CD8-positive, alpha-beta T cell (primary cell): ENCODE measurements at places on chromosomes 13 and 19.

DNA sequence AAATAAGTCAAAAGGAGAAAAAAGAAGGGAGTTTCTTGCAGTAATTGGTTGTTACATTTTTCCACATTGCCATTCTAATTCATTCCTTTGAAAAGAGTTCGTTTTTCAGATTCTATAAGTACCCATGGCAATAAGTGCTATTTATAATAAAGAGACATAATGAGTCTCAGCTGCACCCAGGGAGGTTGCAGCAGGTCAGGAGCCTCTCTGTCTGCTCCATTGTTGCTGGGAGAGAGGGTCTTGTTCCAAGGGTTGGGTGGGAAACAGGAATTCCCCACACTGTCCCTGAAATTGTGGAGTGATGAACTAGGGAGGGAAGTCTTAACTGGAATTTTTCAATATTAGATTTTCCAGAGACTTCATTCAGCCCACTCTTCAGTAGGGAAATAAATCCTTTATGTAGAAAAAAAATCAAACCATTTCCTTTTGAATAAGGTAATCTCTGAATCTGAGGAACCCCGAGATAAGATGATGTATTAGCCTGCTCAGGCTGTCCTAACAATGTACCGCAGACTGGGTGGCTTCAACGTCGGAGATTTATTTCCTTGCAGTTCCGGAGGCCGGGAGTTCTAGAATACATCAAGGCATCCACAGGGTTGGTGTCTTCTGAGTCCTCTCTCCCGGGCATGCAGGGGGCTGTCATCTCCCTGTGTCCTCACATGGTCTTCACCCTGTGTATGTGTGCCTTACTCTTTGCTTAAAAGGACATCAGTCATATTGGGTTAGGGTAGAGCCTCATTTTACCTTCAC lies 342.7 kb upstream of the TMTC4 start:
- no peak for DNase-seq

DNA sequence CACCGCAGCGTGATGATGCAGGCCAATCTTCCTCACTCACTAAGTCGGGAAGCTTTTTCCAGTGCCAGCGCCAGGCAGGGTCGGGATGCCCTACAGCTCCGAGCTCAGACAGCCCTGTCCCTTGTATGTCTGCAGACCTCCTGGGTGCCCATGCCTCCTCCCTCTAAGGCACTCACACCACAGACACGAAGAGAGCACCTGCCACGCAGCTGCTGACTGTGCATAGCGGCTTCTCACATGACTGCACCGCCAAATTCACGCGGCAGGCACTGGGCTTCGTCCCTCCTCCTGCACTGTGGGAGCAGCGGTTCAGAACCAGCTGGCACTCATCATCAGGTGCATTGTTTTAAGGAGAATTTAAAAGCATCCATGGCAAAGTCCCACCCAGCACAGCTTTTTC lies 88.1 kb downstream of the SLC7A1 start:
- DNase-seq, result no peak

- DNase-seq, result no peak
These were observed 79.2 kb downstream of the TBC1D4 start for GRCh38 chr13:75402787-75403186.

DNA sequence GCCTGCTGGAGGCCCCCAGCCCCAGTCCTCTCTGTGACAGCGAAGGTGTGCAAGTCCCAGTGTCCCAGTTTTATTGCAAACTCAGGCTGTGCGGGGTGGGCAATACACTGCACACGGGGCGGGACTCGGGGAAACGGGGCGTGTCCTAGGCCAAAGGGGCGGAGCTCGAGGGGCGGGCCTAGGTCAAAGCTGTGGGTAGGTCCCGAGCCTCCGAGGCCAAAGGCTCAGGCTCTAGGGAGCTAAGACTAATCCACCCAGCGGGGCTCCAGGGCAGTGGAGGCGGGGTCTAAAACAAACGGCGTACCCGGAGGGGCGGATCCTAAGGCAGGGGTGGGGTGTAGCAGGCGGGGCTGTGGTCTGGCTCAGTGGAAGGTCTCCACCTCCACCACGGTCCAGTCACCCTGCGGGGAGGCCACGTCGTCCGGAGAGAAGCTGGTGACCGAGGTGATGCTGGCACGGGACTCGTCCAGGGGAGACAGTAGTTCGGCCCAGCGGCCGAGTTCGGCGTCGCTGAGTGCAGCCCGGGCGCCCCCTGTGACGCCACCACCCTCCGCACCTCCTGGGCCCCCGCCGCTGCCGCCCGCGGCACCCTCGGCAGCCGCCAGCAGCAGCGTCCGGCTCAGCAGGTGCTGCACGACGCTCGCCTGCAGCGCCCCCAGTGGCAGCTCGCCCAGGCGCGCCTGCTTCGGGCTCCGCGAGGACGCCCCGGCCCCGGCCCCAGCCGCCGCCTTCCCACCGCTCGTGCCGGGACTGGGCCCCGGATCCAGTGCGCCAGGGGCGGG lies 5.3 kb downstream of the PRR36 start:
- DNase-seq, result peak; percentile 71

GRCh38 chr13:48979892-48980291 lies 4.2 kb downstream of the FNDC3A start:
- no peak for DNase-seq

- DNase-seq, result no peak
These were observed 3.3 kb upstream of the CEACAM7 start for GRCh38 chr19:41691268-41691970.

DNA sequence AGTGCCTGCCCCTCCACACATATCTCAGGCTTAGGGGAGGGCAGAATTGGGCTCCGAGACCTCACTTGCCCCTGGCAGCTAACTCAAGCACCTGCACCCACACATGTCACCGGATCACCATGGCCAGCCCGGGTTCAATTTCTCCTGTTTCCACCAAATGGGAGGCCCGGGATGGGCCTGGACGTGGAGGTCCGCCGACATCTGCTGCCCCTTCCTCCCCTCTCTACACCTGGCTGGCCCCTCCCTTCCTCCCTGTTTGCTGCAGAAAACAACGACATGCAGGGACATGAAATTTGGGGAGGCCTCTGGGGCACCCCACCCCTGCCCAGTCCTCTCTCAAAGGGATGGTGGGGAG lies 1.3 kb downstream of the PRKD2 start:
- DNase-seq, result no peak

GRCh38 chr19:42111811-42112210 lies 20.4 kb downstream of the POU2F2 start:
- DNase-seq, result no peak

GRCh38 chr19:30877661-30878113 lies 471.5 kb downstream of the TSHZ3 start:
- DNase-seq, result no peak

DNA sequence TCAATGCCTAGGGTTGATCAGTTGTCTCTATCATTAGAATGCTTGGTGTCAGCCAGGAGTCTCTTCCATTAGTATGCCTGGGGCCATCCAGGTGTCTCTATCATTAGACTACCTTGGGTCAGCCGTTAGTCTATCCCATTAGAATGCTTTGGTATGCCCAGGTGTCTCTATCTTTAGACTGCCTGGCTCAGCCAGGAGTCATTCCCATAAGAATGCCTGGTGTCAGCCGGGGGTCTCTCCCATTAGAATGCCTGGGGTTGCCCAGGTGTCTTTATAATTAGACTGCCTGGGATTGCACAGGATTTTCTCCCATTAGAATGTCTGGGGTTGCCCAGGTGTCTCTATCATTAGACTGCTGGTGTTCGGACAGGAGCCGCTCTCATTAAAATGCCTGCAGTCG lies 1442.9 kb downstream of the UQCRFS1 start:
- no peak for DNase-seq

- DNase-seq, result no peak
These were observed 142.1 kb downstream of the PDS5B start for GRCh38 chr13:32728327-32728726.

GRCh38 chr19:18443831-18444230 lies 5.9 kb upstream of the ISYNA1 start:
- no peak for DNase-seq

DNA sequence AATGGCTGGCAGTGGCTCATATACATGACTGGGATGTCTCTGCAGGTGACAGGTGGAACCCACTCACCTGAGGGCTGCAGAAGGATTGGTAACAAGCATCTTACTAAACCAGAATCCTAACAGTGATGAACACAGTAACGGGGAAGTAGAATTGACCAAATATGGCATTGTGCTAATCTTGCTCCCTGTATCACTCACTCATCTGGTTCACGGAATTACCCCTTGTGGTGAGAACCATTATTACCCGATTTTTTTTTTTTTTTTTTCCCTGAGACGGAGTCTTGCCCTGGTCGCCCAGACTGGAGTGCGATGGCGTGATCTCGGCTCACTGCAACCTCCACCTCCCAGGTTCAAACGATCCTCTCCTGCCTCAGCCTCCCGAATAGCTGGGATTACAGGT lies 69.5 kb downstream of the PTPRS start:
- DNase-seq, result no peak

DNA sequence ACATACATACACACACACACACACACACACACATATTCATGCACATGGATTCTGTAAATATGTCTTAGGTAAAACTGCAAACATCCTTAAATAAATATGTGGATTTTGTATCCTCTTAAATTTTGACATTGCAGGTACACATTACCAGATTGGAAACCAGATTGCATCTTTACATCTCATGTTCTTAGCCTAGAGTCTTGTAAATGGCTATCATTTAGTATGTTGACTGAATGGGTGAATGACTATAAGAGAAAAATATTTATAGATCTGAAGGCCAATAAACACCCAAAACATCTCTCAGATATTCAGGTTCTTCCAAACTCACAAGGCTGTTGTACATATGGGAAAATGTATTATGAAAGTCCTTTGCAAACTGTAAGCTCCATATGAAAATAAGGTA lies 104.3 kb downstream of the STARD13 start:
- DNase-seq, result no peak

DNA sequence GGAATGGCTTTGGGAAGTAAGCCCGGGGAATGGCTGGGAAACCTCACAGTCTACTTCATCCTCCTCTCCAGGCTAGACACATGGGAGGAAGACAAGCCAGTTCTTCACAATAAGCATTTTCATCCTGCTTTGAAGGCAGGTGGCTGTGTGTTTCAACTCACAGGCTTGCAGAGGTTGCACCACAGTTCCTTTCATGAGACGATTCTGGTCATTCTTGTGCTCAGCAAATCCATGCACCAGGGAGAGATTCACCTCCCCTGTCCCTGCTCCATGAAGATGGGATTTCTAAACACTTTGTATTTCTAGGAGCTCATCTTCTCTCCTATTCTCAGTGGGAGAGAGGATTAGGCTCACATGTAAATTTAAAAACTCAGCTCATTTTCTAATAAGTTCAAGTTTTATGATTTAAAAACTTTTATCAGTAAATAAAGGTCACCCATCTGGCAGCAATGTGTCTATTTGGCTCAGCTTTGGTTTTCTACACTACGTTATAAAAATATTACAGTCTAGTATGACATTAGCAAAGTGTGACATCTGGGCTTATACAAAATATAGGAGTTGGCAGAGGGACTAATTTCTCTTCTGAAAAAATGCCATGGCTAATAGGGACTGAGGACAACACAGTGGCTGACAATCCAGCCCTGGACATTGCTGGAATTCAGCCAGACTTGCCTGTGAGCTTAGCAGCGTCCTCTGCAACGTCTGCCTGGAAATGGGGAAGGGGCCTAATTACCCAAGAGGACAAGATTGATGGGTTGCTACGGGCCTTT lies 283.2 kb upstream of the SLC10A2 start:
- no peak for DNase-seq

GRCh38 chr19:13086341-13086740 lies 16.3 kb downstream of the LYL1 start:
- no peak for DNase-seq

- peak; percentile 19 for DNase-seq
These were observed 53.2 kb downstream of the GPR12 start for GRCh38 chr13:26707122-26708006.

DNA sequence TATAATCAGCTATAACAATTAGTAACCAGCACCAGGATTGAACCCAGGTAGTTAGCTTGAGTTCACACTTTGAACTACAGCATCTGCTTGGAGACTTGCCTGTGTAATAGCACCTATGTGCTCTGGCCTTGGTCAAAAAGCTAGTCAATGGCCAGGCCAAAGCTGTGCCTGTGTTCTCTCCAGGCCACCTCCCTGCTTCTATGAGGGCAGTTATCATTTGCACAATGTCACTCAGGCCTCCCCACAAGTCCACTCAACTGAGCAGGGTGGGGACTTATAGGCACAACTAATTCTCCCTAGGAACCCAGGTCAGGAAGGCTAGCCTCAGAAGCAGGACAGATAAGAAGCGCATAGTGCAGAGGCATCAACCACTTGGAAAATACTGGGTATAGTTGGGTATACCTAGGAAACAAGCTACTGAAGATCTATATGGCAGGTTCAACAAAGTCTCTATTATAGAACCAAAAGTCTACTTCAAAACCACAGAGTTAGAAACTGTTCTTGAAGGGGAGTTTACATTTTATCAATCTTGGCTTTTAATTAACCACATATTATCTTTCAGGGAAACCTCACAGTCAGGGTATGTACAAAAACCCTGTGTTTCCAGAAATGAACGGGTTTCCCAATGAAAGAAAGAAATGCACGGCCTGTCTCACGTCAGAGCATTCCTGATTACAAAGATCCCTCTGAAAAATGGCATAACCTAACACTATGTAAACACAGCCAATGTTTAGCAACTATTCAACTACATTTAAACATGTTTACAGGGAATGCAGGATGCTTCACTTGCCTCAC lies 140.9 kb downstream of the ABCC4 start:
- DNase-seq, result no peak

DNA sequence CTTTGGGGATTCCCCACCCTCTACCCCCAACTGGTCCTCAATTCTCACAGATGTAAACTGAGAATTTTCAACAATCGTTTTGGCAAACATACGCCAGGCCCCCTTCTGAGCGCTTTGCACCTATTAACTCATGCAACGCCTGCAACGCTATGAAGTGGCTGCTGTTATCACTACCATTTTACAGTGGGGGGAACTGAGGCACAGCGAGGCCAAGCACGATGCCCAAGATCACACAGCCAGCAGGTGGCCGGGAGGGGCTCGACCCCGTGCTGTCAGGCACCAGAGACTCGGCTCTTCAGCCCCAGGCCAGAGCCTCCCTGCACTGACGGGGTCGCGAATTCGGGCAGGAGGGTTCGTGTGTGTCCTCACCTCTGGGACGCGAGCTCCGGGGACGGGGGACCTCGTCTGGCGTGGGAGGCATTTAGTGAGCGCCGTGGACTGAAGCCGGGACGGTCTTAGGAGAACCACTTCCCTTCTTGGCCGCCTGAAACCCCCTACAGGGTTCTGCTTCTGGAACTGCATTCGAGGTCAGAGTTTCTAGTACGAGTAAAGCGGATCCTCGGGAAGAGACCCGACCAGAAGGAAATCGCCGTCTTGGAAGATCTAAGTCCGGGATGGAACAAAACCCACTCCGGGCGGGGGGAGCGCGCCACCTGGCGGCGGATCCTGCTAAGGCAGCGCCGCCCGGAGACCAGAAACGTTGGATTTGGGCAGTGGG lies 21.0 kb downstream of the ZNF114 start:
- peak; percentile 55 for DNase-seq

GRCh38 chr13:33373624-33374023 lies 88.1 kb upstream of the STARD13 start:
- DNase-seq, result no peak

- no peak for DNase-seq
These were observed 732.8 kb upstream of the SLC10A2 start for GRCh38 chr13:103799028-103799427.

DNA sequence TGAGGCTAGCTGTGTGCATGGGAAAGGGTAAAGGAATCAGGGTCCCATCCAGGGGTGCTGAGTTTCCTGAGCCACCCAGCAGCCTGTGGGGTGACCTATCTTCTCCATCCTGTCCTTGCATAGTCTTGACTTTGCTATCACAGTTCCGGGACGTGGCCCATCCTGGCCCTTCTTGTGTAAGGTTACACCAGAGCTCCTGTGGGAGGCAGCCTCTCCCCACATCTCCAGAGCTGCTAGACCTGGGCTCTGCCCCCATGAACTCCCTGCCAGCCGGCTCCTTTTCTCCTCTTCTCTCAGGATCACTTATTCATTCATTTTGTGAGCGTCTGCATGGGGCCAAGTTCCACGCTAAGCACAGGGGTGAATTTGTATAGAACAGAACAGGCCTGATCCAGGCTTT lies 238.9 kb downstream of the TSHZ3 start:
- DNase-seq, result no peak
